ENCODE measurements at places on chromosomes 12 and 14. TPM values are rescaled to one million over a fixed set of nuclear protein-coding genes. Genes with fewer than 3 reads are reported as not detected.

DNA sequence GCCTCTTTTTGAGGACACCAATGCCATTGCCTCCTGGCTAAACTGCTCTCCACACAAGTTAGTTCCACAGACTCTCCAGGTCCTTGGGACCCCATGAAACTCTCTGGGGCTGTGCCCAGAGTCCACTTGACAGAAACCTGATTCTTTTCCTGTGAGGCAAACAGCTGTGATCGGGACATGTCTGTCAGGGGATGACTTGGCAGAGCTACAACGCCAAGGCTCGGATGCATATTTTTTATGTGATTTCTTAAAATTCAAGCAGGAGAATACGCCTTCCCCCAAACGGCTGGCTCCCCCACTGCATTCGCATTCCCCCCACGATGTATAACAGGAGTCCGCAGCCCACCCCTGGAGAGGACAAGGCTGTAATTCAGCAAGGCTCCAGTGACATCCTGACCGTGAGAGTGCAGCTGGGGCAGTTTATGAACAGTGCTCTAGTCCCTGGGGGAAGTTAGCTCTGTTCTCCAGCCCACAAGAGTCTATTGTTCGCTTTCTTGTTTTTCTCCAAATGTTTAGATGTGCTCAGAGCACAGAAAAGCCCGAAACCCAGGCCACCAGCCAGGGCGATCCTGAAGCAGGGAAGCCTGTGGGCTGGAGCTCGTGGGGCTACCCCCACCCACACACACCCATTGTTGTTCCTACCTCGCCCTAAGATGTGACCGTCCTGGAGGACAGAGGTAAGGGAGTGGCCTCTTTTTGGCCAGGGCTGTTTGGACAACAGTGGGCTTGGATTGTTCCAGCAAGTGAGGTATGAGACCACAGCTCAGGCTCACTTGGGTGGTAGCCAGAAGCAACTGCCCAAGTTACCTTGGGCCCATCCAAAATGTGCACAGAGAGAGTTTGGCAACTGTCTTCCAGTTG, 159.5 kb downstream of the ZFP36L1 start:
- no peak for DNase-seq

- DNase-seq = no peak
Measured at GRCh38 chr12:62789851-62790250, 145.1 kb downstream of the PPM1H start.

DNA sequence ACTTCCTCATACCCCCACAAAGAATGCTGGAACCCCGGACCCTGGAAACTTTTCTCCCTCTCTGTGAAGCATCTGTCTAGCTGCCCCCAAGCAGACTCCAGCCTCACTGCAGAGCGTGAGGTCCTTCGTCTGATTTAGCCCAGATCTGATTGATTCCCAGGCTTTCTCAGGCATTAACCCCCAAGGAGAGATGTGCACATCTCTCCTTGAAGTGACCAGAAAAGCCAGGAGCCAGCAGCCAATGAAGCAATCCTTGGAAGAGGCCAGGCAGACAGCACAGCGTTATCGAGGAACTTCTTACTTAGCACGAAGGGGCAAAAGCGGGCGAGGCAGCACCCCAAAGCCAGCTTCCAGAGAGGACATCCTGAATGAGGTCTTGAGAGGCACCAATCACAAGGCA, 100.7 kb downstream of the ZFP36L1 start:
- DNase-seq = no peak

FAM181A gene
- polyA plus RNA-seq = not detected

GRCh38 chr12:102454808-102455760, 25.3 kb downstream of the IGF1 start:
- peak; percentile 74 for DNase-seq

GRCh38 chr14:98069712-98070171, 1202.3 kb downstream of the BCL11B start:
- DNase-seq = no peak

TOMM20L gene
- not detected for polyA plus RNA-seq

GRCh38 chr12:102024765-102025164, 37.0 kb downstream of the WASHC3 start:
- DNase-seq = no peak

CLEC4E gene
- polyA plus RNA-seq = not detected

AVPR1A gene
- not detected for polyA plus RNA-seq
